ENCODE measurements at places on chromosomes 1 and 21.

- DNase-seq: no peak
Observed at GRCh38 chr1:223708001-223708359, 4.4 kb upstream of the CAPN2 start.

GRCh38 chr1:173545688-173546087 is 57.2 kb downstream of the SLC9C2 start:
- DNase-seq: no peak

DNA sequence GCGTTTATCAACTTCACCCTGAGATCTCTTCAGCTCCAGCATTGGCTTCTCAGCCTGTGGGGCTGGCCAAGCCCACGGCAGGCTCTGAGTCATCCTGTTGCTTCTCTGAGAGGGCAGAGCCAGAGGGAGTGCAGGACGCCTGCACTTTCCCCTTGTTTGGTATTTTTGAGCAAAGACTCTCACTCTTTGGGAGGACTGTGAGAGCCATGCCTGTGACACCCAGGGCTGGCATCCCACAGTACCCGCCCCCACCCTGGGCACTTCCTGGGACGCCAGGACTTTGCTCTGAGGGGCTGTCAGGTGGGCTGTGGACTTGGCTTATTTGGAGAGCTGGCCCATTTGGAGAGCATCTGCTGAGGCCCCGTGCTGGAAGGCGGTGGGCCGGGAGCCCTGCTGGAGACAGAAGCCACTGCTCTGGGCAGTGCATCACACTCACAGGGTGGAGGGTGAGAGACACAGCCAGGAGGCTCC is 37.4 kb downstream of the VANGL1 start:
- DNase-seq: no peak

DNA sequence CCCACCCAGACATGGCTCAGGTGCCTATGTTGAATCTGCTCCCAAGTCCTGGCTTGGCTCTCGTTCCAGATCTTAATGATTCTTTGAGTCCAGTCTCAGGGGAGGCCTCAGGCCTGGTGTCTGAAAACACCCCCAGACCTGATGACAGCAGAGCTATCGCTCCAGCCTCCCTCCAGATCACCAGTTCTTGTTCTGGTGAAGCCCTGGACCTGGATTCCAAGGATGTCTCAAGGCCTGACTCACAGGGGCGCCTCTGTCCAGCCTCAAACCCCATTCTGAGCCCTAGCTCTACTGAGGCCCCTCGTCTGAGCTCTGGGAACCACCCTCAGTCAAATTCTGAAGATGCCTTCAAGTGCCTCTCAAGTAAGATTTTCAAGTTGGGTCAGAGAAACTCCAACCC is 11.4 kb downstream of the MROH7 start:
- DNase-seq: no peak

- DNase-seq: no peak
Observed at GRCh38 chr1:66434096-66434495, 99.9 kb upstream of the SGIP1 start.

DNA sequence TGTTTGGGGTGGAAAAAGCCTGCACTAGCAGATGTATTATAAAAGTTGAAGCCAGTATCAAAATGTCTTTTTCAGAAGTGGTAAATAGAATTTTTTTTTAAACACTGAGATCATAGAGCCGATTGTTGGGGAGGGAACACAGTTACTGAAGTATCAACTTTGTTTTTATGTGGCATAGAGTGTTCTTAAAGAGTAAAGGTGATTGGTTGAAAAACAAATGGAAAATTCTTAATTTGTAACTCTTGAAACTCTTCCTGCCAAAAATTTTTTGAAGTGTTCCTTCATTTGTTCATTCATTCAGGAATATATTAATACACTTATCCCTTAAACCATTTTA is 83.3 kb downstream of the DISP1 start:
- no peak for DNase-seq

DNA sequence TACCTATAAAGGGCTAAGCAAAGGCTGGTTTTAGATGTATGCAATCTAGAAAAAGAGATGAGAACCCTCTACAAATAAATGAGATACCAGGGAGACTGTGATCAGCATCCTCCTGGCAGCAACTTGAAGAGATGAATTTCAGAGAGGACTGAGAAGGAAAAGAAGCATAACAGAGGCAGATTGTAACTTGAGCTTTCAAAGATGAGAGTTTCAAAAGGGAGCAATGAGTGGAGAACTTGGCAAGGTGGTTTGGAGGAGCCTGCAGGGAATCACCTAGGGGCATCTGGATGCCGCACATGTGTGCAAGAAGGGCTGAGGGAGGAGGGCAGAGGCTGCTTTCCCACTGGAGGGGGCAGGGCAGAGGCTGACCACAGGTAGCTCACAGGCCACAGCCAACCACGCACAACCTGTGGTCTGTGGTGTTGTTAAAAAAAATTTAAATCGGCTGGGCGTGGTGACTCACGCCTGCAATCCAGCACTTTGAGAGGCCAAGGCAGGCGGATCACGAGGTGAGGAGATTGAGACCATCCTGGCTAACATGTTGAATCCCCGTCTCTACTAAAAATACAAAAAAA is 50.2 kb downstream of the PCNX2 start:
- DNase-seq: no peak

- DNase-seq: no peak
Observed at GRCh38 chr1:27886744-27887143, 14.4 kb downstream of the THEMIS2 start.

DNA sequence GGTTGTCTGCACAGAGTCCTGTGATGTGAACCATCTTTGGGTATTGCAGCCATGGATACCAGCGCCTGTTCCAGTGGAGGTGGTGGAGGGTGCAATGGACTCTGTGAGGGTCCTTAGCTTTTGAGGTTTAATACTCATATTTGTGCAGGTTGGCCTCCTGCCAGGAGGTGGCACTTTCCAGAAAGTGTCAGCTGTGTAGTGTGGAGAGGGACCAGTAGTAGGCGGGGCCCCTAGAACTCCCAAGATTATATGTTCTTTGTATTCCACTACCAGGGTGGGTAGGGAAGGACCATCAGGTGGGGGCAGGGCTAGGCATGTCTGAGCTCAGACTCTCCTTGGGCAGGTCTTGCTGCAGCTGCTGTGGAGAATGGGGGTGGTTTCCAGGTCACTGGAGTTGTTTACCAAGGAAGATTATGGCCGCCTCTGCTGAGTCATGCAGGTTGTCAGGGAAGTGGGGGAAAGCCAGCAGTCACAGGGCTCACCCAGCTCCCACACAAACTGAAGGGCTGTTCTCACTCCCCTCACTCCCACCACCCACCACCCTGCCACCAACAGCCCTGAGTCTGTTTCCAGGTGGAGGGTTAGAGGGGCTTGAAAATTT is 31.2 kb upstream of the ZNF678 start:
- no peak for DNase-seq

- DNase-seq: no peak
Observed at GRCh38 chr1:221416723-221417122, 325.2 kb downstream of the DUSP10 start.

DNA sequence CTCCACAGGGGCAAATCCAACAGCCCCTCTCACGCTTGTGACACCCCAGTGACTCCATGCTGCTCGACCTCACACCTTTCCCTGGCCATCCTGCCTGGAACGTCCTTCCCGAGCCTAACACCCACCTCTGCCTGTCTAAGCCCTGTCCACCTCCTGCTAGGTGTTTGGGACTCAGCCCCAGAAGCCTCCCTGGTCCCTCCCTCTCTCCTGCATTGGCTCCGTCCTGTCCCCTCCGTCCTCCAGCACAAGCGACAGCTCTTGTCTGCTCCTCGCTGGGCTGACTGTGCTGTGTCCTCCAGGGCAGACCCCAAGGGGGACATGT is 102.0 kb upstream of the IFFO2 start:
- DNase-seq: no peak

DNA sequence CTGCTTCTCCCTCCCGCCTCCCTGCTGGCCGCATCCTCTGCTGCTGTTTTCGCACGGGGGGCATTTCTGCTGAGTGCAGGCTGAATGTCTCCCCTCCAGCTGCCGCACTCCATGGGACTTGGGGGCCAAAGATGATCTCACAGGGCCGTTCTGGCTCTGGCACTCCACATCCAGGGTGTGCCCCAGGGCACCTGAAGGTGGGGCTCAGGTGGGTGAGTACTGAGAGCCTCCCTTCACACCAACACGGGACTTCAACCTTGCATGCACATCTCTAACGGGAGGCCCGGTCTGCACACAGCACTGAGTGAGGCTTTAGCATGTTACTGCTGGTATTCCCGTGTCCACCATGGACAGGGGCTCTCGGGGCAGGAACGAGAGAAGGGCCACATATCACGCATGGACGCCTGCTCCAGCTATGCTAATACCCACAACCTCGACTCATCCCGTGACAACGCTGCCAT is 88.9 kb downstream of the DMRTB1 start:
- DNase-seq: no peak

GRCh38 chr1:44643721-44644334 is 30.5 kb downstream of the TMEM53 start:
- DNase-seq: no peak

GRCh38 chr1:63545780-63546179 is 22.5 kb downstream of the EFCAB7 start:
- DNase-seq: no peak

- DNase-seq: no peak
Observed at GRCh38 chr1:207284209-207284897, 37.1 kb upstream of the CD55 start.

- DNase-seq: no peak
Observed at GRCh38 chr1:24707687-24708086, 37.6 kb upstream of the CLIC4 start.

GRCh38 chr1:219744652-219745469 is 132.0 kb upstream of the ZC3H11B start:
- no peak for DNase-seq

DNA sequence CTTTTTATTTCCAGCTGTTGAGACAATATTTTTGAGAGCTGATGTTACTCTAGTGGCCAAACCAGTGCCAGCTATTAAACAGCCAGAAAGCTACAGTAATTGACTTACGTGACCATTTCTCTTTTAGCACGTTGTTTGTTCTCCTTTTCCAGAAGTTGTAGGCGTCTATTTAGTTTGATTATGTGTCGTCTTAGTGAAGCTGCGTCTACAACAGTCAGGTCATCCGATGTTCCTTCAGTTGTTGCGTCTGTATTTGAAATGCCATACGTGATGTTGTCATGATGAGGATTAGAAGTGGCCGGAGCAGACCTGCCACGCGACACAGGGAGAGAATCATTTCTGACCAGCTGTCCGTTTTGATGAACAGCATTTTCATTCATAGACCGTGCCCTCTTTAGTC is 38.2 kb downstream of the TMEM51 start:
- no peak for DNase-seq

GRCh38 chr1:167705250-167705649 is 16.5 kb upstream of the MPZL1 start:
- no peak for DNase-seq

- no peak for DNase-seq
Observed at GRCh38 chr1:158011714-158012113, 18.3 kb downstream of the KIRREL1 start.

DNA sequence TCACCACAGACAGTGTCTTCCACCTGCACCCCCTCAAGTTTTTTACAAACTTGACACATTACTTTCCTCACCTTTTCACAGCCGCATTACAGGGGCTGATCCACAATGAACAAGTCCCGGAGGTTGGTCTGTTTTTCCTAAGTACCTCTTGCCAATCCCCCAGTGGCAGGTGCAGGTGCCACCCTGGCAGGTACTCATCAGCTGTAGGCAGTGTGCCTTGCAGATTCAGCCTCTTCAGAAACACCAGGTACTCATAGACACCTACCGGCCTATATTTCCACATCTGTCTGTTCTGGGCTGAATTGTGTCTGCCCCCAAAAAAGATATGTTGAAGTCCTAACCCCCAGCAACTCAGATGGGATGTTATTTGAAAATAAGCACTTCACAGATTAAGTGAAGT is 81.4 kb upstream of the CNIH3 start:
- no peak for DNase-seq

DNA sequence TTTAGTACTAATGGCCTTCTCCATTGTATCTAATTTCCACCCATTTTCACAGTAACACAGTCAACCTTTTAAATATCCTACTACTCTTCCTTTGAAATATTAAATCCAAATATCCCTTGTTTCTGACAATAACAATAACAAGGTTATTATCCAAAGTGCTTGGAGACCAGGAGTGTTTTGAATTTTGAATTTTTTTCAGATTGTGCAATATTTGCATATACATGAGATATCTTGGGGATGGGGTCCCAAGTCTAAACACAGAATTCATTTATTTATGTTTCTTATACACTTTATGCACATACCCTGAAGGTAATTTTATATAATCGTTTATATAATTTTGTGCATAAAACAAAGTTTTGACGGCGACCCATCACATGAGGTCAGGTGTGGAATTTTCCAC is 17.5 kb downstream of the DMAP1 start:
- no peak for DNase-seq

- no peak for DNase-seq
Observed at GRCh38 chr1:233065685-233066084, 115.3 kb downstream of the NTPCR start.

- no peak for DNase-seq
Observed at GRCh38 chr1:59308839-59309238, 11.9 kb downstream of the FGGY start.

DNA sequence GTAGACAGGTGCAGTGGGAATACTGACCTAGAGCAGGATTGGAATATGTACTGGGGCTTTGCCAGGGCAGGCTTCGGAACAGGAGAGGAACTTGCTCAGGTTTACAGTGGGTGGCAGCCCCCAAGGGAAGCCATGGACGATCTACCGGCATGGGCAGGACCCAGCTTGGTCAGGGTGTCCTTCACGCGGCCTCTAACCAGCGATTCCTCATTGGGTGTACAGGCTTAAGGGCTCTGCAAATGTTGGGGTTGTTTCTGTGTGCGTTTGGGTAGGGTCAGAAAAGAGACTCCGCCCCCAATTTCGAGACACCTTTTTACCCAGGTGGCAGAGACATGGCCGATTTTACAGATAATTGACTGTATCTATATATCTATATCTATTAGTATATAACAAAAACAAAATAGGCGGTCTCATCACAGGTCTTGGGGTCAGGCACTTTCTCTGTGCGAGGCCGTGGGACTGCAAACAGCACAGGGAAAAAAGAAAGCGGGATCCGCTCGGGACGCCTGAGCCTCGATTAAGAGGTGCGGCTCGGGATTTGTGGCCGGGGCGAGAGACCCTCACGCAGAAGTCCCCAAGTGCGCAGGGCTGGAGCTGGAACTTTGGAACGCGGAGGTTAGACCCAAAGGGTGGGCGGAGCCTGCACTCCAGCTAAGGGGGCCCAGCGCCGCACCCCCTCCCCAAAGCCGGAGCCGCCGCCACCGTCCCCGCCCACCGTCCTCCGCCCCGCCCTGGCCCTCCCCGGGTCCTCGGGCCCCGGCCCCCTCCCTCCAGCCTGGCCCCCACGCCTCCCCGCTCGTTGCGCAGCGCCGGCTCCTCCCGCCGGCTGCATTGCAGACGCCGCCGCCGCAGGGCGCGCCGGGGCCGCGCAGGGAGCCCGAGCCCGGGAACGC is 67.5 kb upstream of the VAMP3 start:
- no peak for DNase-seq

GRCh38 chr1:182956708-182957365 is 3.9 kb upstream of the SHCBP1L start:
- no peak for DNase-seq

- DNase-seq: no peak
Observed at GRCh38 chr1:30146448-30146847, 576.9 kb downstream of the MATN1 start.

DNA sequence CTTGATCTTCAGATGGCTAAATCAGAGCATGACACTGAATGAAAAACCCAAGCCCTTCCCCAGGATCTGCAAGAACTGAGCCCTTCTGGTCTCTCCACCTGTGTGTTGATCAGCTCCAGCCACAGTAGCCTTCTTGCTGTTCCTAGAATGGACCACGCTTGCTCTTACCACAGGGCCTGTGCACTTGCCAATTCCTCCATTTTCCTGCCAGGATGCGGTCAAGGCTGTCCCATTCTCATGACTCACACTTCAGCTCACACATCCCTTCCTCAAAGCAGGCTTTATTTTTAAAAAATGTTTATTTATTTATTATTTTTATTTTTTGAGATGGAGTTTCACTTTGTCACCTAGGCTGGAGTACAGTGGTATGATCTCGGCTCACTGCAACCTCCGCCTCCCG is 43.6 kb upstream of the GRHL3 start:
- no peak for DNase-seq
